ENCODE measurements at places on chromosomes 2 and 18.

GRCh38 chr2:104862058-104862941 is 8.4 kb downstream of the POU3F3 start:
- DNase-seq: no peak

- no peak for DNase-seq
Observed at GRCh38 chr2:134634054-134634753, 84.6 kb downstream of the TMEM163 start.

- DNase-seq: no peak
Observed at GRCh38 chr2:60480089-60480773, 73.2 kb downstream of the BCL11A start.

DNA sequence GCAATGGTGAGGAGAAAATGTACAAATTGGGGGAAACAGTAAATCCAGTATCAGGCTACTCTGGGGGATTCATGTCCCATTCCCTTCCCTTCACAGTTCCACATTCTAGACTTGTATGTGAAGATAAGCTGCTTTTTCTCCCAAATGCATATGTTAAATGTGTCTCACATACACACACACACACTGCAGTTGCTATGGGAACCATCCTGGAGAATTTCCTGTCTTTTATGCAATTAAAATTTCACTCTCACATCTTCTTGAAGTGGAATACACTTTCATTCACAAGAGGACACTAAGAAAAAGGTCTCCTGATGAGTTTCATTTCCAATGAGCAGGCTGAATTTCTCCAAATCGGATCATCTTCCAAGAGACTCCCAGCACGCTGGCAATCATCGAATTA is 366.0 kb downstream of the LRATD1 start:
- no peak for DNase-seq

DNA sequence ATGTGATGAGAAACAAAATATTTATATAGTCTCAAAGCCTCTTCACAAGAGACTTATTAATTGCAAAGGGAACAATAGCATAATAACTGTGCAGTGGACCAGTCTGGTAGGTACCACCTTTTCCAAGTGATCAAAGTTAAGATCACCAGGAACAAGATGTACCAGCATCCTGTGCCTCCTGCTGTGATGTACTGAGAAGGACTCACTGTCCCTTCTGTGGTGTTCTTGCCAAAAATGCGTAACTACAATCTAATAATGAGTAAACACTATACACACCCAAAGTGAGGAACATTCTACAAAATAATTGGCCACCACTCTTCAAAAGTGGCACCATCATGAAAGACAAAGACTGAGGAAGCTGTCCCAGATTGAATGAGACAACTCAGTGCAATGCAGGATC is 14.5 kb downstream of the GNLY start:
- DNase-seq: no peak

- DNase-seq: no peak
Observed at GRCh38 chr2:57516698-57517340, 529.8 kb upstream of the VRK2 start.

DNA sequence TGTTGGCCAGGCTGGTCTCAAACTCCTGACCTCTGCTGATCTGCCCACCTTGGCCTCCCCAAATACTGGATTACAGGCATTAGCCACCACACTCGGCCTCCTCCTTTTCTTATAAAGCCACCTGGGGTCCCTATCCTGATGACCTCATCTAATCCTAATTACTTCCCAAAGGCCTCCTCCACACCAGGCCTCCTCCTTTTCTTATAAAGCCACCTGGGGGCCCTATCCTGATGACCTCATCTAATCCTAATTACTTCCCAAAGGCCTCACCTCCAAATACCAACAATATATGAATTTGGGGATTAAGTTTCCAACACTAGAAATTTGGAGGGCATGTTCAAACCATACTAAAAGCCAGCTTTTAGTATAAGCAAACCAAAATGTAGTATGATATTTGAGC is 9.7 kb upstream of the RMC1 start:
- no peak for DNase-seq

- DNase-seq: no peak
Observed at GRCh38 chr2:115880558-115880957, 1438.1 kb downstream of the DPP10 start.

- DNase-seq: no peak
Observed at GRCh38 chr2:211609127-211609526, 929.5 kb downstream of the ERBB4 start.

- DNase-seq: no peak
Observed at GRCh38 chr2:197931661-197932312, 127.4 kb downstream of the PLCL1 start.

- DNase-seq: no peak
Observed at GRCh38 chr2:222802514-222803196, 58.2 kb upstream of the ACSL3 start.

Data from cortex of kidney (tissue), 1 donor.